EL (cell line): ENCODE measurements at places on chromosomes 12 and 14.

GRCh38 chr12:120662879-120663278, 22.5 kb downstream of the CABP1 start:
- DNase-seq, result no peak

DNA sequence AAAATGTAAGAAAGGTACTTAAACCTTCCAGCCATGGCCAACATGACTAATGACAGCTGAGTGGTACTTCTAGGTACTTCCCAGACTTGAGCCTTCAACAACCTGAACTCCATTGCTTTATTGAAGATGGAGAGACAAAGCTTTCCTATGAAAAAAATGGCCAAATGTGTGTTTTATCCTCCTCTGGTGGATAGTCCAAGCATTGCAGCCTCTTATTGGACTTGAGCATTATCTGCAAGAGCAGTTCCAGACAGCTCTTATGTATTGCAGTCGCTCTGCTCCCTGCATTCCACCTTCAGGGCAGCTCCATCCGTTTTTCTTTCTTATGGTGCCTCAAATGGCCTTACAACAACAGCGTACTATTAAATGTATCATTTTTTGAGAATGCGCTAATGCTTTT, 588.2 kb downstream of the NRXN3 start:
- peak; percentile 48 for DNase-seq

- no peak for DNase-seq
Measured at GRCh38 chr14:105158794-105159193, 9.8 kb downstream of the JAG2 start.

DNA sequence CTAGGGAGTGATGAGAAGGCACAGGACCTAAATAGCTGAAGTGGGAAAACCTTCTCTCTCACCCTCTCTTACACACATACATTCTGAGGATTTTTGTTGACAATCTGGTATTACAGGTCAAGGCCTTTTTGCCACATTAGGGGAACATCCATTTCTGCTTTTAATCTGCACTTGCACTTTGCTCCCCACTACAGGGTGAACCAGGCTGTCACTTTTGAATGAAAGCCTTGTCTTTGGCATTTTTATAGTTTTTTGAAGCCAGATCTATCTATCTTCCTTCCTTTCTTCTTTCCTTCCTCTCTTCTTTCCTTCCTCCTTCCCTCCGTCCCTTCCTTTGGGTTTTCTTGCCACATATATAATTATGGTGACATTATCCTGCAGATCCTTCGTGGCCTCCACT, 165.9 kb upstream of the OTX2 start:
- DNase-seq, result no peak

GRCh38 chr12:15756822-15757221, 32.4 kb downstream of the EPS8 start:
- peak; percentile 63 for DNase-seq

GRCh38 chr12:67853204-67853603, 136.0 kb upstream of the IFNG-AS1 start:
- peak; percentile 5 for DNase-seq

- no peak for DNase-seq
Measured at GRCh38 chr12:117034701-117035151, 64.5 kb downstream of the TESC start.

- DNase-seq, result peak; percentile 86
Measured at GRCh38 chr14:64612021-64612380, 62.2 kb downstream of the PPP1R36 start.

GRCh38 chr14:62125793-62126192, 363.6 kb downstream of the SNAPC1 start:
- no peak for DNase-seq

DNA sequence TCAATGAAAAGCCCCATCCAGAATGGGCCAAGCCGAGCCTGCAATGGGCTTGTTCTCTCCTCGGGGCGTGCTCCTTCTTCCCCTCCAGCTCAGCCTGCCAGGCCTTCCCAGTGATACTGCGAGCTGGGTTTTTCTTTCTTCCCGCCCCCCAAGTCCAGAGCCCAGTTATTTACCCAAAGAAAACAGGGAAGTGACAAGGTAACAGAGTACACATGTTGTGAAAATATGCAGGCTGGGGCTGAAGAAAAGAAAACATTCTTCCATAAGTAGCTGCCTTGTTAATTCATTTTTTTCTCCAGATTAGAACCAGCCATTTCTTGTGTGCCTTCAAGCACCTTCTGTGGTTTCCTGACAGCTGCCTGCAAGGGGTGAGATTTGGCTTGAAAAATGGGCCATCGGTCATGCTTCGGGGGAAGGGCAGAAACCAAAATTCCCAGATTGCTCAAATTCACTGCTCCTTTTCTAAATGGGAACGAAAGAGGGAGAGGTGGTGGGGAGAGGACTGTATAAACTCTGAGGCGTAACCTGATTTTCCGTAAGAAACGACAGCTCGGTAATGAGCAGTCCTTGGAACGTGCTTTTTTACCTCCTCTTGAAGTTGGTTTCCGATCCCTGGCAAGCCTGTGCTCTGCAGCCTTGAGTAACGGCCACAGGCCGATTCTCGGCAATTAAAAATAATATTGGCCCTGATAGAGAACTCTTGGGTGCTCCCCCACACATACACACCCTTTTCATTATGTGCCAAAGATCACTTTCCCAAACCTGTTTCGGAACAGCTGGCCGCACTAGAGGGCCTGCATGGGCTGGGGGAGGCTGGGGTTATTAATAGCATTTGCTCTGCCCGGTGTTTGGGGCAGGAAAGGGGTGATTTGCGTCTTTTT, 229.4 kb downstream of the ZFP36L1 start:
- peak; percentile 23 for DNase-seq
